ENCODE measurements at places on chromosomes 2 and 18.
A peak's percentile ranks its signal among the peaks of the same experiment; 100 is the strongest.

GRCh38 chr18:74137920-74138538 lies 9.6 kb downstream of the FBXO15 start:
- DNase-seq, result no peak

- no peak for DNase-seq
These were observed 47.0 kb upstream of the MAP3K20 start for GRCh38 chr2:173028671-173029070.

DNA sequence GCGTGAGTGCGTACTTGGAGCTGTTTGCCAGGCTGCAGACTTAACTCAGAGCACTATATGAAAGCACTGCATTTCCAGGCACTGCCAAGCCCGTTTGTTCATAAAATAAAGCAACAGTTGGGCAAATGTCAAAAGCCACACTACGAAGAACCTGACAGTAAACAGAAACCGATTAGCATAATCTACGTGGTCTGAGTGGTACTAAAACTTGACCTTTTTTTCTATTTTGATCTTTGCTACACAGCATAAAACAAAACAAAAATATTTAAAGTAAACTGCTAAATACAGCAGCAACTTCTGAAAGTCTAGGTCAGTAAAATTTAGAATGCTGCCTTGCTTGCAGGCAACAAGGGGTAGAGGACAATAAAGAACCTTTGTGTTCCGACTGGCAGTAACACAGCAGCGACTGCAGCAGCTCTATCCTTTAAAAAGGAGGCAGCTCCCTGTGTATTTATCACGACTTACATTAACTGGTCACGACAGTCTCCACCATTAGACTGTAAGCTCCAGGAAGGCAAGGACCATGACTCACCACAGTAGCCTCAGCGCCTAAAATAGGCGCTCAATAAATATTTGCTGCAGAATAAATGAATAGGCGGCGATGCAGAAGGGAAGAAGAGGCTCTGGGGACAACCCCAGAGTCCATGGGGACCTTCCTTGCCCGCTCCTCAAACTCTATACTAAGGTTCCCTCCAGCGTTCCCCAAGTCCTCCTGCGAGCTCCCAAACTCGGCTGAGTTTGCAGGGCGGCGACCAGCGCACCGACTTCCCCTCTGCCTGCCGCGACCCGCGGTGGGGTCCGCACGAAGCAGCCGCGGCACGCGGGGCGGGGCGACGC lies 902 bp downstream of the SS18 start:
- DNase-seq, result no peak

GRCh38 chr2:31081492-31081891 lies 56.7 kb downstream of the GALNT14 start:
- no peak for DNase-seq

DNA sequence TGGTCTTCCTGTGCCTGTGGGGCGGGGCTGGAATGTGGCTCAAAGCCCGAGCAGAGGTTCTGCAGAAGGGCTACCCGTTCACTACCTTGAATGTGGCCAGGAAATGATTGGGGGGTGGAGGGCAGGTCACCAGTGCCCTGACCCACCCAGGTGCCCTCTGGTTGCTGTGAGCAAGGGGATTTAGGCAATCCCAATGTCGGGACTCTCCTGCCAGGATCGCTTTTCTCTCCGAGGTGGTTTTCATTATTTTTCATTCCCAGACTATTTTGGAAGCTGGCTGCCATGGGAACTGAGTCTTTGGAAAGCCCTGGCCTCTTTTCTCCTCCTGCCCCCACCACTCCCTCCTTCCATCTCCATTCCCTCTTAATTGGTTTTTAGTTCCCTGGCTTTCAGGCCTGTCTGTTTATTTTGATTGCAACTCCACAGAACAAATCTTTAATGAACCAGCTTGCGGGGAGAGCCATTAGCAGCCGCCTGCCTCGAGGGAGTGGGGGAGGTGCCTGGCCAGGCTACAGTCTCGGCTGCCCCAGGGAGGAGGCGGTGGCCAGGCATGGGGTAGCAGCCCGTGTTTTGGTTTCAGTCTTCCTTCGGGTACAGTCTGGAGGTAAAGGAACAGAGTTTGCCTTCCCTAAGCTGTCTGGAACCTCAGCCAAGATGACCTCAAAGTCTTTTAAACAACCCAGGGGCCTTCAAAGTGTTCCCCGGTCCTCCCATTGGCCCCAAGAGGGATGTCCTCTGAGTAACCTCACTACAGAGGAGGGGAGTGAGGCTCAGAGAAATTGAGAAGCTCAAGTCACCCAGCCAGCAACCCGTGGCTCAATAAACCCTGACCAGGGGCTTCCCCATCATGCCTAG lies 114.4 kb upstream of the HAAO start:
- DNase-seq, result peak; percentile 41

DNA sequence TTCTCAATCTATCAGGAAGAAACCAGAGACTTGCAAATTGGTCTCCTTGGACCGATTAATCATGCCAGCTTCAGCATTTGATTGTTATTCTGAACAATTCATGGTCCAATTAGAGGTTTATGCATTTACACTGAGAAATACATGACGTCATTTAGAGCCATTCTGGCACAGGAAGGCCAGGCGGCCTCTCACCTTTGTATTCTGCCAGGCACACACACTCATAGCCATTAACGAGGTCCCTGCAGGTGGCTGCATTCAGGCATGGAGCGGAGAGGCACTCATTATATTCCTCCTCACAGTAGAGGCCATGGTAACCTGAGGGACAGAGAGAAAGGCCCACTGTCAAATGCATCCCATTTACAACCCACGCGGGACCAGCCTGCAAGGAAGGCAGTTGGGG lies 146.8 kb upstream of the PID1 start:
- DNase-seq, result no peak

DNA sequence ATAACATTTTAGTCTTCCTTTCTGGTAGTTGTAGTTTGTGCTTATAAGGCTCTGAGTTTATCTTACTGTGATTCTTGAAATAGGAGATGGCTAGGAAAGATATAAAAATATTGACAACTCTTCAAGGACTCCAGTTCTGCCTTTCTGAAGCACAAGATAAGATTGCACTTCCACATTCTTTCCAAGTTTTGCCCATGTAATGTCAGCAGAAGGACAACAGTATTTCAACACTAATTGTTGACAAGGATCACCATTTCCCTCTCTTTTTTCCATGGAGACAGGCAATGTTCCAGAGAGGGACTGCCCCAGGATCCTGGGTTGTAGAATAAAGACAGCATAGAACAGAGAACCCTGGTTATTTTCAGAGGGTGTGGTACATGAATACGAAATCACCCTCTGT lies 279.1 kb upstream of the CNTNAP5 start:
- DNase-seq, result no peak

GRCh38 chr2:72157871-72158771 lies 10.5 kb upstream of the CYP26B1 start:
- no peak for DNase-seq

- DNase-seq, result no peak
These were observed 74.6 kb upstream of the OTOS start for GRCh38 chr2:240214790-240215675.

DNA sequence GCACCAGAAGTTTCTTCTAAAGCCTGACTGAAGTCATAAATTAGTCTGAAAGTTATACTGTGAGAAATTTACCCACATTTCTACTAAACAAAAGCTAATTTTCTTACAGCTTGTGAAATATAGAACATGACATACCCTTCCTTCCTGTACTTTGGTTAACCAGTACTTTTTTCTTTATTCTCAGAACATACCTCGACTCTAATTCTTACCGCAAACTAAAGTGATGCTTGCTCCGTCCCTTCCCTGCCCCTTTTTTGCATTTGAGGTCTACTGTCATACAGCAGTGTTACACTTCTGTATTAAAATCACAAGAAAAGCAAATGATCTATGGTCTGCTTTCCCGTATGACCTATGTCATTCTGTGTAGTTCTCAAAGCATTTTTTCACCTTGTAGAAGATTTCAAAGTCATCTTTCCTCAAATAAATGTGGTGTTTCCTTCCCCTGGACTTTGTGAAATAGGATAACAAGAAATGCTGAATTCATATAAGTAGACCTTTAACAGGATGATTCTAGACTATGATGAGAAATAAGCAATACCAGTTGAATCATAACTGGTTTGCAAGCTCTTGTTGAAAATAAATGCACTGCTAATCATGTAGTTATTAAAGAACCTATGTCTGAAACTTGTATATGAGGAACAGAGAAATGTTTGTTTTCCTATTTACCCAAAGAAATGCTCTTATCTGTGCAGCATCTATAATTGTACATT lies 30.4 kb downstream of the CYTIP start:
- DNase-seq, result no peak

GRCh38 chr2:88680266-88680902 lies 11.1 kb upstream of the RPIA start:
- no peak for DNase-seq

DNA sequence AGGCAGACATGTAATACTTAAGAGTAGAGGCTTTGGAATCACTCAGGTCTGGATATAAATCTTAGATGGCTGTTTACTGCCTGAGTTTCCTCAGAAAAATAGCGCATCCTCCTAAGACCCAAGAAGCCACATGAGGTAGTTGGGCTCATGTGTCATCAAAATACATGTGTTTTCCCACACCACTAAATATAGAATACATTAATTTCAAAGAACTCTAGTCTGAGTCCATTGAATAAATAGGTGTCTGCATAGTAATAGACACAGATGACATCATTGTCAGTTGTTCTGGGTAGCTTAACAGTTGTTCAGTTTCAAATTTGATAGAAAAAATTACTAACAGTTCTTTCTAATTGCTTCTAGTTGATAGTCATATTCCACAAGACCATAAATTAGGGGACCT lies 9.6 kb downstream of the PPP1R1C start:
- DNase-seq, result no peak

DNA sequence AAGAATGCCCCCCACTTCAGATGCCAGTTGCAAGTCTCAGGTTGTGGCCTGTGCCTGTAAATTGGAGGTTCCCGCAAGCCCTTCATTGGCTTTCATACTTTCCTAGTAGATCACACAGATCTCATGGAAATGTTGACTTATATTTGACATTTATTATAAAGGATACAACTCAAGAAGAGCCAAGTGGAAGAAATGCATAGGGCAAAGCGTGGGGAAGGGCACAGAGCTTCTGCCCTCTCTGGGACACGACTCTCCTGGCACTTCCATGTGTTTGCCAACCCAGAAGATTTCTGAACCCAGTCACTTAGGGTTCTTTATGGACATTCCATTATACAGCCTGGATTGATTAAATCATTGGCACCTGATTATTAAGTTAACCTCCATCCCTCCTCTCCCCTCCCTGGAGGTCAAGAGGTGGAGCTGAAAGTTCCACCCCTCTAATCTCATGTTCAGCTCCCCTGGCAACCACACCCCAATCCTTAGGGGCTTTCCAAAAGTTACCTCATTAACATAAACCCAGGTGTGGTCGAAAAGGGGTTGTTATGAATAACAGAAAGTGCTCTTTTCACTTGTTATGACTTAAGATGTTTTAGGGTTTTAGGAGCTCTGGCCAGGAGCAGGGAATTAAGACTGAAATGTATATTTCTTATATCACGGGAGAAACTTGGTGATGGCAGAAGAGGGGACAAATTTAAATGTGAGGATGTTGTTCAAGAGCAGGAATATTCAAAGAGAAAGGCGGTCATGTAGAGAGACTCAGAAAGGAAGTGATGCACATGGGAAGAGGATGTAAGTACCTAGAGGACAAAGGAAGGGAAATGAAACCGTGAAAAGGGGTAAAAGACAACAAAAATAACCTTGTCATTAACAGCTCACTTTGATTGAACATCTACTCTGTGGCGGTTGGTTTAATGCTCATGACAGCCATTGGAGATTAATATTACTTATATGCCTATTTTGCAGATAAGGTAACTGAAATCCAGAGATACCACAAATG lies 31.8 kb downstream of the SP100 start:
- DNase-seq, result no peak

GRCh38 chr18:69916412-69916811 lies 31.3 kb downstream of the CD226 start:
- no peak for DNase-seq

DNA sequence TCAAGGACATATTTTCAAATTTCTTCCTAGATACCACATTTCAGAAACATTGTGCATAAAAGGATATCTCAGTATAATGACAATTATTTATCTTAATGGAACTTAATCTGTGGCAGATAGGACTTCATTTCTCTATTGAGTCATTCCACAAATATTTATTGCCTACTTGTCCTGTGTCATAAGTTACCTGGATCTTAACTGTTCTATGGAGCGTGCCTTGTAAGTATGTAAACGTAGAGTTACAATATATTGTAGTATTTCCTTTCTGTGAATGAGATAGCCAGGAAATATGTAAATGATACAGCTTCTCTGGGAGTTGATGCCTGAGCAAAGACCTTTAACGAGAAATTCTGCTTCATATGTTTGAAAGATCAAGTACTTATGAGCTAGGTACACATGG lies 2.5 kb downstream of the AGFG1 start:
- no peak for DNase-seq

DNA sequence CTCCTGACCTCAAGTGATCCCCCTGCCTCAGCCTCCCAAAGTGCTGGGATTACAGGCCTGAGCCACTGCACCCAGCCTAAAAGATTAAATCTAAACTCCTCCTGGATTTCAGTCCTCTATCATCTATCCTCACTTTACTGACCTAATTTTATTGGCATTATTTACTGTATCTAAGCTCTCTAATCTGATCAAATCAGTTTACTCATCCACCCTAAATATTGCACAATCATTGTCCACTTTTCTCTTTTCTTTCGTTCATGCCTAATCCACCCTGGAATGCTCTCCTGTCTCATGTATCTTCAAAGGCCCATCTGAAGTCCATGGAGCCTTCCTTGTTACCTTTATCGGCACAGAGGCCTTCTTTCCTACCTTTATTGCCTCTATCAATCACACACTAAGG lies 31.6 kb upstream of the GPR155 start:
- no peak for DNase-seq

DNA sequence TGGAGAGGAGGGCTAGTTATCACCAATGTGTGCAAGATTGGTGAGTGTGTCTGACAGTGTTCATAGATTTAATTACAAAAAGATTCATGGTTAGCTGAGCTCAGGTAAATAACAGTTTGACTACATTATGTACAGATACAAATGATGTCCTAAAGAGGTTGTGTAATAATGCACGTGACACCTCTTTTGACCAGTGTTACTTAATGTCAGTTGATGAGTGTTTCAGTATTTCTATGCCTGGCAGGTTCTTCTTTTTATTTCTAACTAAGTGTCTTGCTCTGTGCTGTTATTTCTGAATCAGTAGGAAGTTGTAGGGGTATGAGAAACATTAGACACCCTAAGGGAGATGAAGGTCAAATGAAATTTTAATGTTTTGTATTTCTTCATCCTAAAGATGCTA lies 7.9 kb upstream of the INHBB start:
- DNase-seq, result no peak

DNA sequence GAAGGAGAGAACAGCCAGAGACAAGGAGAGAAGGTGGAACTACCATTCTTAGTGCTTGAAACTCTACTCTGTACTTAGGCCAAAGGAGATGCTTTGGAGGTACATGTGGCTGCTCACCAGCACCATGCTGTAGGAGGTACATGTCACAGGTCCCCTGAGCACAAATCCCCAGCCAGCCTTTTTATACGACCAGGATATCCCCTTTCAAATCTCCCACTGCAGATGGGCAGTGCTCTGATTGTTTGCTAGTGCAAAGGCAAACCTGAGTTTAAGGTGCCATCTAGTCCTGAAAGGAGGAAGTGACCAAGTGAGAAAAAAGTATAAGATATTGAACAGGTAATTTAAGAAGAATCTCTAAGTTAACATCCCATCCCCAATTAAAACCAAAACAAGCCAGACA lies 17.1 kb upstream of the TTC21B start:
- DNase-seq, result no peak

GRCh38 chr2:62685256-62685655 lies 20.3 kb upstream of the EHBP1 start:
- DNase-seq, result no peak
